Activated T-cell treated with anti-CD3 and anti-CD28 coated beads for 1 hour (primary cell): ENCODE measurements at places on chromosomes 16 and 17.
A peak's percentile ranks its signal among the peaks of the same experiment; 100 is the strongest.

DNA sequence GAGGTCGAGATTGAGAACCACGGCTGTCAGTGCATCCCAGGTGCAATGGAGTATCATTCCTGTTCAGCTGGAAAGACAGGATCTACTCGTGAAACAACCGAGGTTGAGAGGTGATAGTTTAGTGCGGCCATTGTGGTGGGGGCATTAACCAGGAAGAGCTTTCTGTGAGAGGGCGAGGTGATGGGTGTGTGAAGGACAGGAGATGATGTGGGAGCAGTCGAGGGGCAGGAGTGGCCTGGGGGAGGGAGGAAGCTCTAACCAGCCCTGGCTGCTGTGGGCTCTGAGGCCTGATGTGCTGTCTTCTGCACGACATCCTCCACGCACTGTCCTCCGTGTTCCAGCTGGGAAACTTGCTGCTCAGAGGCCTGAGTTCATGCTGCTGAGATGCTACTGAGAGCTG lies 22.0 kb downstream of the GOSR2 start:
- DNase-seq: no peak

DNA sequence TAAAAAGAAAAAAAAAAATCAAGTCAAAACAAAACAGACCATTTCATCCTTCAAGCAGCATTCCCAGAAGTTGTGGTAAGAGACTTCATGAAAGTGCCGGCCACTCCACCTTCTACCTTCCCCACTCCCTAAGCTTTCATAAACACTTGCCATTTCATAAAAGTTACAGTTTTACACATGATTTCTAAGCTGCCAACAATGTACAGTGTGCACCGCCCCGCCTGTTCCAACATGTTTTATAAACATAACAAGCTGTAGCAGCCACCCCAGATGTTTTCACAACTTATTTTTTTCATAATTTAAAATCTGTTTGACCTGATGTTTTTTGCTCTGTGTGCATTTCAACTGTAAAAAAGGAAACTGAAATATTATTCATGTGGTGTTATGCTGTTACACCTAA lies 608.1 kb downstream of the TOX3 start:
- no peak for DNase-seq

- no peak for DNase-seq
Observed at GRCh38 chr16:61547626-61548025, 488.6 kb downstream of the CDH8 start.

DNA sequence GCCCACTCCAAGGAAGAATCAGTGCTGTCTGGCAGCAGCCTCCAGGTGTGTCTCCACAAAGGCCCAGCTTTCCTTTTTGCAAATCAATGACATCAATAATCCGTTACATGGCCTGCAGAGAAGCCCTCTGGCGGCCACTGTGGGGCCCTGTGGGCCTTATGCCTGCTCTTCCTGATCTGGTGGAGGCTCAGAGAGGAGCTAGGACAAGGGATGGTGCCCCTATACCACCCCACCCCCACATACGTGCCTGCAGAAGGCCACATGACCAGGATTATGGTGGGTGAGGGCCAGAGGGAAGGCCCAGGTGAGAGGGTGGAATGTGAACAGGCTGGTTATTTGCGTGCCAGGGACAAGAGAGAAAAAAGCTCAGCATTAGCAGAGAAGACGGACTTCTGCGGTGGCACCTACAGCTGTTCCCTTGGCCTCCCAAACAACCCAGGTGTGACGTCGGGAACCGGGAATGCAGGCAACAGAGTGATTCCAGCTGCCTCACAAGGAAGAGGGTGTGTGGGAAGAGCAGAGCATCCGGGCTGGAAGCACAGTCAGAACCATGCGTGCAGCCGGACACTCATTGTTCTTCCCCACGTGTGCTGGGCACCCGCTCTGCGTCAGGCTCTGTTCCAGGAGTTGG lies 22.5 kb downstream of the EIF4A3 start:
- no peak for DNase-seq

- no peak for DNase-seq
Observed at GRCh38 chr17:76700617-76701470, 9.9 kb downstream of the MXRA7 start.

DNA sequence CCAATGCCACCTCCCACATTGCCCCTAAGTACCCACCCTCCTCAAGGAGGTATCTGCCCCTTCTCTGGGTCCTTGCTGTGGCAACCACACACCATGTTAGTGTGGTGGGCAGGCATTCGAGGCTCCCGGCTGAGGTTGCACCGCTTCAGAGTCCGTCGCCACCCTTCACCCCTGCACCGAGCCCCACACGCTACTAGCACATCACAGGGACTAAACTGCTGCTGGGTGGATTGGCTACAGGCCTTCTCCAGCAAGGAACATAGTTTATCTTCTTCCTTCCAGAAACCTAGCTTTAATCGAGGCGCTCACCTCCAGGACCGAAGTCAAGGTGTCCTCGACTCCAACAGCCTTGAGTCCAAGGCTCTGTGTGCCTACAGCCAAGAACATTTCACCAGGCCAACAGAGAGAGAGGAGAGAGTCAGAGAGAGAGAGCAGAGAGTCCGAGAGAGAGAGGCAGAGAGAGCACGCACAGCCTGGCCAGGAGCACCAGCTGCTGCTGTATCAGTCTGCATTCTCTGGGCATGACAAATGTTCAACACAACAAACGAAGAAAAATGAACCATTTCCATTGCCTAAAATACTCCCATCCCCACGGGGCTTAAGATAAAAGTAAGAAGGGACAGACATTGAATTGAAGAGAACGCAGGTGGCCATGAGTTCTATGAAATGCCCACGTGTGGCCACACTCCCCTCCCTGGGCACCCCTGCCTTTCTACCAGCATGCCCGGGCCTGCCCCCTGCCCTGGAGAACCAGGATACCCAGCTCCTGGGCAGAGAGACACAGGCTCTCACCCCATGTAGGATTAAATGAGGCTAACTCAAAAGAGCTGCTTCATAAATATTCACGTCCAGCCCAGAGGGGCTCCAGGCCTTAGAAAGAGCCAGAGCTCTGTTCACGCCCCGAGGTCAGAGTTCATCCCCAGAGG lies 94.9 kb downstream of the RBFOX3 start:
- no peak for DNase-seq

- DNase-seq: no peak
Observed at GRCh38 chr16:31201582-31202413, 762 bp downstream of the PYCARD start.

DNA sequence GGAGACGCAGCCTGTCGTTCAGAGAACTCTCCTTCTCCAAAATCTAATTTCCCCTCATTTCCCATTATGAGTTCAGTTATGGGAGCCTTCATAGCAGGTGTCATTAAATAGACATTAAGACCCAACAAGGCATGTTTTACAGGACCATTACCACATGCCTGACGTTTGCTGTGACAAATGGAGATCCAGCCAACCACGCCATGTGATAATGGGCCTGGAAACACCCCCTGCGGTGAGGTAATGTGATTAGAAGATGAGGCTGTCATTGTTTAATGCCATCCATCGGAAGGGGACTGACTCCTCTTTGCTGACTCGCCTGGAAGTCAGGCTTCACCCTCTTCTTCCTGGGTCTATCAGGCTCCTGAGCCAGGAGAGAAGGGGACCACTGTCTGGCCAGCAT lies 76.9 kb downstream of the WSCD1 start:
- DNase-seq: no peak

DNA sequence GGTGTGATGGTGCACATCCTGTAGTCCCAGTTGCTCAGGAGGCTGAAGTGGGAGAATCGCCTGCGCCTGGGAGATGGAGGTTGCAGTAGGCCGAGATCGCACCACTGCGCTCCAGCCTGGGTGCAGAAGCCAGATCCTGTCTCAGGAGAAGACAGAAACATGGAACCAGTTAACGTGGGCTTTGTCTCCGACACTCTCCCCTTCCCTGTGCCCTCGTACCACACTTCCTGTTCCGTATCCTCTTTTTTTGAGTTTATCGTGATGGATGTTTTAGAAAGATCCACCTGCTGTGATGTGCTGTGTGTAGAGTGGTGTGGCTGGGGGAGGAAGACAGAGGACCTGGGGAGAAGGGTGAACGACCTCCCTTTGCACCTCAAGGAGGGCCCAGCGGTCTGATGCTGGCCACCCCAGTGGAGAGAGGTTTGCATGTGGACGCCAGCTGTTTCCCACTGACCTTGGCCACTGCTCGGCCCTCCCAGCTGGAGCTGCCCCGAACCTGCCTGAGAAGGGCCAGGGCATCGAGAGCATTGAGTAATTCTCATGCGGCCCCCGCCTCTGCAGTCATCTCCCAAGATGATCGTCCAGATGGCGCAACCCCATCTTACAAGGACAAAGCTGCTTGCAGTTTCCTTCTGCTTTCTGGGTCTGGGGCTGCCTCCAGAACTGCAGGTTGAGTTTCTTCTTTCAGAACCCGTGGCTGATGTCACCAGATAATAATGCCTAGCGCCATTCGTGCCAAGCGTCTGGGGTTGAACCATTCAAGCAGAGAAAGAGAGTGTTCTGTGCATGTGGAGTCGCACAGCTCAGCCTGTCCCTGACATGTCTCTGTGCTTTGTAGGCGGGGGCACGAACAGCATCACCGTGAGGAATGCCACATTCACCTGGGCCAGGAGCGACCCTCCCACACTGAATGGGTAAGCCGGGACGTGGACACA lies 126.3 kb downstream of the ABCC1 start:
- no peak for DNase-seq

DNA sequence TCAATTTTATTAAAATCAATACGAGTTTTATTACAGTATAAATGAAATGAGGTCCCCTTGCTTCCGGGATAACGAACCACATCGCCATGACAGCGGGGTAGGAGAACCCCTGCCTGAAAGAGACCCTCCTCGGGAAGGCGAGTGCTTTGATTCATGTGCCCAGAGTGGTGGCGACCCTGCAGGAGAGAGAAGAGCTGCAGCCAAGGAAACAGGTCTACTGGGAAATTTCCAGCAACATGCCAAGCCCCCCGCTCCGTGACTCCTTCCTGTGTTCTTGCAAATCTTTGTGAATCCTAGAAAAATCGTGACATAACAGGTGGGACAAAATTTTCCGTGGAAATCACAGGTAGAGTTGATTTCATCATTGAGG lies 162.5 kb downstream of the WSCD1 start:
- DNase-seq: no peak

- no peak for DNase-seq
Observed at GRCh38 chr16:80263181-80263823, 277.5 kb upstream of the DYNLRB2 start.

DNA sequence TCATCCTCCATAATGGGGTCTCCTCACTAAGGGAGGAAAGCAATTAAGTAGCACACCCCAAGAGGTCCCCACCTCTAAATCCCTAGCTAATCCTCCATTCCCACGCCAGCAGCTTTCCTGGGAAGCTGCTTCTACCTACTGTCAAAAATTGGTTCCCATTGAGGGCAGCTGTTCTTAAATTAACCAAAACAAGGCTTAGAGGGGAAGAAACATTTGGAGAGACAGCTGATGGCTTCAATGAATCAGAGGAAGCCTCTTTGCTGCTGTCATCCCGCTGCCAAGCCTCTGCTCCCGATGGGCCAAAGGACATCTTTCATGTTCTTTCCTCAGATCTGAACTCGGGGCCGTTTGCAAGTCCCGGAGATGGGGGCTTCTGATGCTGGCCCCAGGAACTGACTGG lies 26.6 kb downstream of the AIPL1 start:
- no peak for DNase-seq

DNA sequence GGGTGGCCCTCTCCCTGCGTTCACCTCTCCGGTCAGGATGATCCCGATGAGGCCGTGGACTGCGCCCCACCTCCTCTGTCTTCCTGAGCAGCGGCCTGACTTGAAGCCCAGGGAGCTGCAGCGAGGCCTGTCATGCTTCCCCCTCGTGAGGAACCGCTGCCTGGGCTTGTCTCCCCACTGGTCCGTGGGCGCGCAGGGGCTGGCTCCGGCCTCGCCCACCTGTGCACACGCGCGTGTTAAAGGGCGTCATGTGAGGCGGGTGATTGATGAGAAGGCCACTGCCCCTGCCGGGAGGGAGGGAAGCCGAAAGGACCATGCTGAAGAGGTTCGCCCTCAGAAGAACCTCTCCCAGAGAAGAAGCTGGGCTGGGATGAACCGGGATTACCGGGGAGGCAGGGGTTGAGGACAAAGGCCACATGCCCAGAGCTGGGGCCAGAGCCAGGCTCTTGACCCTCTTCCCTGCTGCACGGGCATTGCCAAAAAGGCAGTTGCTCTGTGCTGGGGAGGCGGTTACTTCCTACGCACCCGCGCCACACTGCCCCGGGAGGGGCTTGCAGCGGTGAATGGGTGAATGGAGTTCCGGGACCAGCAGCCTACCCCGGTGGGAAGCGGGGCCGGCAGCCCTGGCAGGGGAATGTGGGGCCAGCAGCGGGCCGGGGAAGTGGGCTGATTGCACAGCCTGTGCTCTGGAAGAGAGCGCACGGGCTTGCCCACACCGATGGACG lies 85.9 kb upstream of the GSE1 start:
- DNase-seq: no peak

DNA sequence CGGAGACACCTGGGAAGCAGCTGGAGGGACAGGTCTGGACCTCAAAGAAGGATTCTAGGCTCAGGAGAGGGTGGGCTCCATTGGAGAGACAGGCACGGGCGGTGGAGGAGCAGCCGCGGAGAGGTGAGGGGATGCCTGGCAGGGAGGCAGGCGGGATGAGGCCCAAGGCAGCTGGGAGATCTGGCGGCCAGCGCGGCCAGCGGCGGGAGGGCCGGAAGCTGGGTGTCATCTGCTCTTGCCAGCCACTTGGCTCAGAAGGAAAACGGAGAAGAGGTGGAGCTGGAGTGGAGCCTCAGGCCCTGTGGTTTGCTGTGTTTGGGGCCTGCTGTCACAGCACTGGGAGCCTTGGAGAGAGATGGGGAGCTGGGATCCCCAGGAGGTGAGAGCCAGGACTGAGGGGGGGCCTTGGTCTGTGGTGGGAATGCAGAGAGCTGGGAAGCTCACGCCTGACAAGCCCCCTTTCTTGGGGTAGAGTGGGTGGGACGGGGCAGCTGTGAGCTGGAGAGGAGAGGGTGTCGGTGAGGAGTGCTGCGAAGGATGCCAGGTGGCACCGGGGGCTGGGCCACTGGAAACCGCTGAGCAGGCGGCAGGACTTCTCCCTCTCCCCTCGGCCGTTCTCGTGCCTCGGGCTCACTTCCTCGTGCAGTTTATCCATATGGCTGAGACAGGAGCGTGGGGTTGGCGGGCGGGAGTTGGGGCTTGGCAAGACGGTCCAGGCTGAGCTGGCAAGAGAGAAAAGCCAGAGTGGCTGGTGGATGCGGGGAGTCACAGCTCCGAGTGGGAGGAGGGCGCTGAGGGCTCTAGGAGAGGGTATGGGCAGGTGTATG lies 8.0 kb downstream of the TBC1D24 start:
- no peak for DNase-seq

DNA sequence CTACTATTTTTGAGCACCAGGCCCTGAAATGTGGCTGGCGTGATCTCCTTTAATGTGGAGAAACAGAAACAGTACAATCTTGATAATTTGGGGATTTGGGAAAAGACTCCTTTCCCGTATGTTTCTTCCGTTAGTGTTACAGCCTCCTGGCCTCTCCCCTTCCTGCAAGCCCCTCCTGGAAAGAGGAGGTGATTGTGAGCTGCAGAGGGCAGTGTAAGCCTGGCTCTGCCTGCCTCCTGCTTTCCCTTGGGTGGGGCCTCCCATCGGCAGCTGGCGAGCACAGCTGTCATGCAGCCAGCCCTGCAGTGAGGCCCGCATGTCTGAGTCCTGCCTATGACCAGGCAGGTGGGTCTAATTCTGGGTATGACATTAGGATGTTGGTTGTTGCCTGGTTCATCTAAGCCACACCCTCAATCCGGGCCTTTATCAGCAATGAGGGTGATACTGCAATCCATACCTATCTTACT lies 48.7 kb upstream of the WSB1 start:
- peak; percentile 22 for DNase-seq
